ENCODE measurements at places on chromosomes 16 and 17.

- no peak for DNase-seq
These were observed 5.4 kb upstream of the GJD3 start for GRCh38 chr17:40369923-40370322.

GRCh38 chr16:48123104-48123788 is 32.5 kb downstream of the ABCC12 start:
- no peak for DNase-seq

GRCh38 chr16:87724490-87725291 is 41.1 kb downstream of the KLHDC4 start:
- DNase-seq, result no peak

- DNase-seq, result peak; percentile 1
These were observed 25.9 kb downstream of the BRIP1 start for GRCh38 chr17:61837175-61838051.

GRCh38 chr16:84546669-84547545 is 42.4 kb upstream of the MEAK7 start:
- DNase-seq, result no peak

- no peak for DNase-seq
These were observed 509 bp upstream of the ATP2C2 start for GRCh38 chr16:84367750-84368307.

GRCh38 chr17:75516619-75517296 is 430 bp downstream of the TSEN54 start:
- DNase-seq, result peak; percentile 37

DNA sequence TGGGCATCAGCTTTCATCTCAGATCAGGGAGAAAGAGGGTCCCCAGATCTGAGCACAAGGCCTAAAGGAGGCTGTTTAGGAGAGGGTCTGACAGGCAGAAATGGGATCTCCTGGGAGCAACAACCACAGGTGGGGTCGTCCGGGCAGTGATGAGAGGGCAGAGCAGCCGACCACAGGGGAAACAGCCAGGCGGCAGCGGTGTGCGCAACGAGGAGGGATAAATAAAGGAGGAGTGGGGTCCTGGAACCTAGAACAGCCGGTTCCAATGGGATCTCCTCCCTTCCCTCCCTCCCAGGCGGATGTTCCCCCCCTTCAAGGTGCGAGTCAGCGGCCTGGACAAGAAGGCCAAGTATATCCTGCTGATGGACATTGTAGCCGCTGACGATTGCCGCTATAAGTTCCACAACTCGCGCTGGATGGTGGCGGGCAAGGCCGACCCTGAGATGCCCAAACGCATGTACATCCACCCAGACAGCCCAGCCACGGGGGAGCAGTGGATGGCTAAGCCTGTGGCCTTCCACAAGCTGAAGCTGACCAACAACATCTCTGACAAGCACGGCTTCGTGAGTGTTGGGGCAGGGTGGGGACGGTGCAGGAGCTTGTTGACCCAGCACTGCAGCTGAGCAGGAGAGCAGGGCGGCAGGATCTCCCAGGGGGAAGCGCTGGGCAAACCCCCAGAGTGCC is 1.9 kb downstream of the TBX2 start:
- DNase-seq, result no peak

DNA sequence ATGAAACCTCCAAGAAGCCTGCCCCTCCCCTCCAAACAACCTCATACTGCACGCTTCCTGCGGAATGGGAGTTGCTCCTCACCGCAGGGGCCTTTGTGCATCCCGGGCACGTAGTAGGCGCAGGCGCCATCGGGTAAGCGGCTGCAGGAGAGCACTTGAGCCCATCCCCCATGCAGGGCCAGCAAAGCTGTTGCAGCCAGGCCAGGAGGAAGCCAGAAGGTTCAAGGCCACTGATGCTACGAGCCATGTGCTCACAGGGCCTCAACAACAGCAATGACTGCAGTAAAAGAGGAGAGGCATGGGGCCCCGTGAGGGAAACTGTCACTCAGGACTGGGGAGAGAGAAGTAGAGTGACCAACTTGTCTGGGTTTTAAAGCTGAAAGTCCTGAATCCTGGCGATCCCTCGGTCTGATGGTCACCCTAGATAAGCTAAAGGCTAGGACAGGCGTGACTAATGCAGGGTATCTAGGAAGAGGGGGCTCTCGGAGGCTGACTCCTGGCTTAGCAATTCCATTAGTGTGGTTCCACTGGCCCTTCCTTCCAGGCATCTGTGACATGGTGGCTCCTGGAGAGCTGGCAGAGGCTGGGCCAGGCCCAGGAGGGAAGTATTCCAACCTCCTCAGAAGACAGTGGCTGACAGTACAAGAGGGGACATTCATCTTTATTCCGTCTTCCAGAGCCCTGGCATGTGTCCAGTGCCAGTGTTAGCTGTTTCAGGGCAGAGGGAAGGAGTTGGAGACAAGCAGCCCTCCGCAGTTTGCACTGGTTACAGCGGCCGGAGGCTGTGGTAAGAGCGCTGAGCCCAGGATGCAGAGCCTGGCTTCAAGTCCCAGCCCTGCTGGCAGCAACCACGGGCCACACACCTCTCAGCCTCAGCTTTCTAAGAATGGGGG is 20.8 kb downstream of the GOSR2 start:
- no peak for DNase-seq

DNA sequence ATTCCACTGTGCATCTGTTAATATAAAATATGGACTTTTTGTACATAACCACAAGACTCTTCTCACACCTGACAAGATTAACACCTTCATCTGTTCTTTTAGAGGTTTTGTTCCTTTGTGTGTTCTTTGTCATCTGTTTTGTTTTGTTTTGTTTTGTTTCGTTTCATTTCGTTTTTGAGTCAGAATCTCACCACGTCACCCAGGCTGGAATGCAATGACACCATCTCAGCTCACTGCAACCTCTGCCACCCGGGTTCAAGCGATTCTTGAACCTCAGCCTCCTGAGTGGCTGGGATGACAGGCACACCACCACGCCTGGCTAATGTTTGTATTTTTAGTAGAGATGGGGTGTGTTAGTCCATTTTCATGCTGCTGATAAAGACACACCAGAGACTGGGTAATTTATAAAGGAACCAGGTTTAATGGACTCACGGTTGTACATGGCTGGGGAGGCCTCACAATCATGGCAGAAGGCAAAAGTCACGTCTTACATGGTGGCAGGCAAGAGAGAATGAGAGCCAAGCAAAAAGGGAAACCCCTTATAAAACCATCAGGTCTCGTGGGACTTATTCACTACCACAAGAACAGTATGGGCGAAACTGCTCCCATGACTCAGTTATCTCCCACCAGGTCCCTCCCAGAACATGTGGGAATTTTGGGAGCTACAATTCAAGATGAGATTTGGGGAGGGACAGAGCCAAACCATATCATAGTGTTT is 22.3 kb downstream of the C16orf90 start:
- no peak for DNase-seq

DNA sequence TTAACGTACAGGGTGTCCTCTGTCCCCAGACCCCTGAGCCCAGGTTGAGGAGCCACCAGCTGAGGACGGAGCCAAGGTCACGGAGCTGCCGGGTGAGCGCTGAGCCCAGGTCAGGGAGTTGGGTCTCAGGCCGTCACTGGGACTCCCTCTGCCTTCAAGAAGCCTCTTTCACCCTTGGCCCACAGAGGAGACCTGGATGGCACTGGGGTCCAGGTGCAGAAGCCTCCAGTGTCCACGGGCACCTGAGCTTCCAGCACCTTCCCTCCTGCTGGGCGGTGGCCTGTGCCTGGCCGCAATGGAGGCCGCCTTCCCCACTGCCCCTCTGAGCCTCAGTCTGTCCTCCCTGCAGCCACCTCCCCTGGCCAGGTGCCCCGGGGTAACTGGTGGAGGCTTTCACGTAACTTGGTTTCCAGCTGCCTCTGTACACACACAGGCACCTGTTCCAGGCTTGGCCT is 31.6 kb upstream of the CDH15 start:
- DNase-seq, result no peak

- no peak for DNase-seq
These were observed 20.1 kb upstream of the ZNF423 start for GRCh38 chr16:49875806-49876715.

GRCh38 chr16:71218306-71218963 is 12.1 kb downstream of the HYDIN start:
- no peak for DNase-seq

- no peak for DNase-seq
These were observed 772.8 kb downstream of the CDH8 start for GRCh38 chr16:61263400-61263799.

DNA sequence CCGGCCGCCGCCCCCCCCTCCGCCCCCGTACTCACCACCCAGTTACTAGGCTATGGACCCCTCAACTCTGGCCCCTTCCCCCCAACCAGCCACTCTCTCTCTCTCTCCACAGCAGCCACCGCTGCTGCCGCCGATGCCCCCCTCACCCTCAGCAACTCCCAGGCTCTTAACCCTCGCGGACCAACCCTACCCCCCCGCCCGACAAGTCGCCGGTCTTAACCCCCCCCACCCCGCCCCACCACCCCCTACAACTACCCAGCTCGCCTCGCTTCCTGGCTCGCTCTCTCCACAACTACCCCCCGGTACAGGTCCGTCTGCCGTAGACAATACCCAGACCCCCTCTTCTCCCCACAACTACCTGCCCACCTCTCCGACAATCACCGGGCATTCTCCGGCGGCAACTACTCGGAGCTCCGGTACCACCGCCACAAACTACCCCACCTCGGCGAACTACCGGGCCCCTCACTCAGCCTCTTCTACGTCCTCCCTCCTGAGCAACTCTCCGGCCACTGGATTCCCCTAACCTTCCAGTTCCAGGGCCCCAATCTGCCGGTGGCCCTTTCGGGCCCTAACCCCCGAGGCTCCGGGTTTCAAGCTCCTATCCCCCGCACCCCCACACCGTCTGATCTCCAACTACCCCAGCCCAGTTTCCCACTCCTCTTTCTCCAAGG is 702 bp downstream of the PHF23 start:
- DNase-seq, result no peak

DNA sequence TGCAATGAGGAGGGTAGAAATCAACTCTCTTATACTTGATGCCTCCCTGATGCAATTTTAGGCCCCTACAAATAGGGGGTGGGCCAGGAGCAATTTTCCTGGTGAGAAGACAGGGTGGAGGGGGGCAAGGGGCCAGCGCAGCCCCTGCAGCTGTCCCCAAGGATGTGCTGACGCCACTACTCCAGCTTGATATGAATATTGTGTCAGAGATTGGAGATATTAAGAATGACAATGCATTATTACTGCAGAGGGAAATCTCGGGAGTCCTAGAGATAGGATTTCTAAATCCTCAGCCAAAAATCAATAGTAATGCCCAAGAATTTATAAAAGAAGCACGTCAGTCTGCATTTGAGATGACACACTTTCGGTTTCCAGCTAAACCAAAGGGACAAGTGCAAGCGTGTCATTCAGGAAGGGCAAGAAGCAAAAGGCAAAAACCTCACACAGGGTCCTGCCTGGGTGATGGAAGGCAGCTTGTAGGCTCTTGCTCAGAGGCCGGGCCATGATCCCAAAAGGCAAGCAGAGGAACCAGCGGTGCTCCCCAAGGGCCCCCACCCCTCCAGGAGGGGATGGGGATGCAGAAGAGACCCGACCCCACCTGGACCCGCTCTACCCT is 178.8 kb downstream of the C16orf78 start:
- no peak for DNase-seq

- no peak for DNase-seq
These were observed 8.6 kb downstream of the CX3CL1 start for GRCh38 chr16:57380671-57381462.

DNA sequence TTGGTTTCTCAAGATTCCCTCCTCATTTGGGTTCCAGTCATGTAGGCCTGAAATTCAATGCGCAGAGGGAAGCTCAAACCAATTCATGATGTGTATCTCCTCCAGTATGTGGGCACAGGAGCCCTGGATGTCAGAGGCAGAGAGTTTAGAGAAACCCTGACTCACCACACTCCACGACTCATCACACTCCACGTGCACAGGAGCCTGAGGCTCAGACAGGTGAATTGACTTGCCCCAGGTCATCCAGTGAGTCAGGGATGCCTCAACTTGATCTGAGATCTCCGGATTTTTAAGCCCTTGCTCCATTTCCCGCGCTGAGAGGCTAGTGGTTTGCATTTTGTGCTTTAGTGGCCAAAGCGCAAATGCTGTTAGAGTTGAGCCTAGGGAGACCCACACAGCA is 183.9 kb downstream of the HAPSTR1 start:
- DNase-seq, result no peak

DNA sequence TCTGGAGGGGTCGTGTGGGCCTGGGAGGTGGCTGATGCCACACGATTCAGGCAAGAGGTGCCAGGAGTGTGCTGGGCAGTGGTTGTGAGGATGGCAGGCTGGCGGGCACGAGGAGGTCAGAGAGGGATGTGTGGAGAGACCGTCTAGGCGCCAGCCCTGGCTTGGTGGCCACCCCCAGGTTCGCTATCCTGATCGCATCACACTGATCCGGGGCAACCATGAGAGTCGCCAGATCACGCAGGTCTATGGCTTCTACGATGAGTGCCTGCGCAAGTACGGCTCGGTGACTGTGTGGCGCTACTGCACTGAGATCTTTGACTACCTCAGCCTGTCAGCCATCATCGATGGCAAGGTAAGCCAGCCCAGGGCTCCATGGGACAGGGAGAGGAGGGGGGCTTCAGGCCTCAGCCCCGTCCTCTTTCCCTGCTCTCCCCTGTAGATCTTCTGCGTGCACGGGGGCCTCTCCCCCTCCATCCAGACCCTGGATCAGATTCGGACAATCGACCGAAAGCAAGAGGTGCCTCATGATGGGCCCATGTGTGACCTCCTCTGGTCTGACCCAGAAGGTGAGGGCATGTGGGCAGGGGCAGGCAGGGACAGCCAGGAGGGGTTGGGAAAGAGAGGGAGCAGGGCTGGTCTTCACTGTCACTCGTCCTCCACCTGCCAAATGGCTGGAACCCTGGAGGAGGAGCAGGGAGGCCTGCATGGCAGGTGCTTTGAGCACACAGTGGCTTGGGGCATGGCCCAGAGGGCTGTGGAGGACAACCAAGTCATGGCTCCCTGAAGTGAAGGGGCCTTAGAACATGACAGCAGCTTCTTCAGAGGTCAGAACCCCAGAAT is 7.6 kb downstream of the PPP4C start:
- no peak for DNase-seq

DNA sequence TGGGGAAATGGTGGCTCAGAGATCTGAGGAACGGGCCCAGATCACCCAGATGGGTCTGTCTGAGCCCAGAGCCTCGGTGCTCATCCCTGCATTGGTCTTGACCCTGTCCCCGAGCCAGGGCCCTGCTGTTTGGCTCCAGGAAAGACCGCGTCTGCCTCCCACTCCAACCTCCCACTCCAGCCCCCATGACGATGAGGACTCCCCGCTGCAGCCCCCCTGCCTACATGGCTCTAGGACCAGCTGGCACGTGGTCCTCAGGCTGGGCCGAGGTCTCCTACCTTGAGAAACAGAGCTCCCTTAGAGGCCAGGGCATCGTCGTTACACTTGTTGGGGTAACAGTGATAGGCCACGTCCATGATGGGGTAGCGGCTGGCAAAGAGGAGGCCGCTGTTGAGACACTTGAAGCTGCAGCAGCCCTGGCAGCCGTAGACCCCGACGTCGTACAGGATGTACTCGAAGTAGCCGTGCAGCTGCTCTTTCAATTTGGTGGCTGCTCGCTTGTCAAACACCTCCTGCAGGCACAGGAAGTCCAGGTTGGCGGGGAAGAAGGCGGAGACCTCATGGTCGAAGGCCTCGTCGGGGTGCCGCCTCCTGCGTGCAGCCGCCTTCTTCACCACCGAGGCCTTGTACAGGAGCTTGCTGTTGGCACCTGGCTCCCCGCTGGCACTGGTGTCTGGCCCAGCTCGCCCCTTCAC is 59.9 kb downstream of the PRMT7 start:
- no peak for DNase-seq

- no peak for DNase-seq
These were observed 291.2 kb upstream of the MON1B start for GRCh38 chr16:76899767-76900166.

- no peak for DNase-seq
These were observed 2.6 kb downstream of the GPS2 start for GRCh38 chr17:7312432-7313087.
